ENCODE measurements at places on chromosomes 1 and 21.
A peak's percentile ranks its signal among the peaks of the same experiment; 100 is the strongest.

DNA sequence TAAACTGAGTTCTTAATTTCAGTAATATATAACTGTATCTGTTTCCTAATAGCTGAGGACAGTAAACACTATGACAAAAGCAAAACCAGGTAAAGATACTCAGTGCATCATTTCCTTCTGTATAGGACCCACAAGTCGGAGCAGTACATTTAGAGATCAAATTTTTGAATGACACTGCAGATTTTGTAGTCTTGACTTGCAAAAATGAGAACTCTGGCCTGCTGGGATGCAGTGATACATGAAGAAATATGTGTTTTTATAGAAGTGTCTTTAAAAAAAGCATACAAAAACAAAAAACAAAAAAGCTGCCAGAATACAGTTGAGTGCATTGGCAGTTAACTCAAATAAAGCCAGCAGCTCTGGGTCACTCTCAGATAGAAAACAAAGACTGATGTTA, 19.0 kb downstream of the GART start:
- no peak for DNase-seq

- no peak for DNase-seq
Measured at GRCh38 chr1:12327566-12327965, 97.7 kb downstream of the VPS13D start.

GRCh38 chr1:94859174-94859573, 39.0 kb downstream of the SLC44A3 start:
- DNase-seq: no peak

DNA sequence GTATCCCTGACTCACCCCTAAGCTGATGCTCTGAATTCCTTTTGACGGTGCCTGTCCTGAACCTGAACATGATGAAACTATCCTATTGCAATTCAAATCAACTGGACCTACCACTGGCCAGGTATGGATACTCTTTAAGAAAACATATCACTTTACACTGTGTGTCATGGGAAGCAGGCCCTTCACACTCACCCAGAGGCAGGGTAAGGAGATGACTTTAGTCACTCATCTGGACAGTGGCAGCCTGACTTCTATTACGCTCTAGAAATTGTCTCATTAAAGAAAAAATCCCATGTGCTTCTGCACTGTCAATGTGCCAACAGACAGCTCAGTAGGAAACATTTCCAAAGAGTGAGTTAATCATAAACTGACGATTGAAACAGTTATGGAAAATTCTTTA, 94.3 kb downstream of the VAV3 start:
- no peak for DNase-seq

DNA sequence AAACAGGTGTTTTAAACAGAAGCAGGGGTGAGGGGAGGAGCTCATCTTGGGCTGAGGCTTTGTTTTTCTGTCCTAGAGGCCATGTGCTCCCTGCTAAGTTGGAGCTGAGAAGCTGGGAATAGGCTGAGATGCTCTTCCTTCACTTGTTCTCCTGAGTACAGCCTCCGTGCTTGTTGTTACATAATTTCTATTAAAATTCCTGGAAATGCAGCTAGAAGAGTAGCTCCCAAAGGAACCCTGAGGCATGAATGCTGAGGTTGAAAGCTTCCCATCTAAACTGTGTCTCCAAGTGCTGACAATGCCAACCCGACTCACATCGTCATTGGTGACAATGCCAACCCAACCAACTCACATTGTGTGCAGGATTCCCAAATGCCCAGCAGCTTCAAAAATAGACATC, 12.6 kb upstream of the ITPKB start:
- DNase-seq: no peak

DNA sequence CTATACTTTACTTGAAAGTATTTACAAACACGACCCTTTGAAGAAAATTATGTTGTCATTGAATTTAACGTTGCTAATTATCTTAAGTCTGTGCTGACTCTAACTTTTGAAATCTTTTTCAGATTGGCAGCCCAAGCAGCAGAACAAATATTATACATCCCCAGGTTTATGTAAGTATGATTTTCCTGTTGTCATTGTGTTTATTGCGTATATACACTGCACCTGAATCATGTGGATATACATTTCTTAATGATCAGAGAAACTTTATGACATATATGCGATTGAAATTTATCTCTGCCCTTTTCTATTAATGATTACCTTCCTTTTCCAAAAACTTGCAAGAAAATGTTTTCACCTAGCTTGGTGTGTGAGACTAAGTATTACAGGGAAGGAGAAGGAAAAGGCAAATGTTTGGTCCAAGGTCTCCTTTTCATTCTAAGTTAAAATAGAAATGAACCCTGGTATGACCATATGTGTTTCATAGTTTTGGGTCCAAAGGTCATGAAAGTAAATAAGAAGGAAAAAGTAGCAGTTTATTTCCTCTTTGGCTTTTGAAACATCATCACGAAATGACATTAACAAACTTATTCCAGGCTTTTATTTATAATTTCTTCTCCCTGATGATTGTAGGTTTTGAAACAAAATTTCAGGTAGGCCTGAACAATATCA, 116.8 kb downstream of the VPS13D start:
- no peak for DNase-seq

GRCh38 chr1:94535095-94535494, 6.5 kb downstream of the F3 start:
- DNase-seq: no peak

DNA sequence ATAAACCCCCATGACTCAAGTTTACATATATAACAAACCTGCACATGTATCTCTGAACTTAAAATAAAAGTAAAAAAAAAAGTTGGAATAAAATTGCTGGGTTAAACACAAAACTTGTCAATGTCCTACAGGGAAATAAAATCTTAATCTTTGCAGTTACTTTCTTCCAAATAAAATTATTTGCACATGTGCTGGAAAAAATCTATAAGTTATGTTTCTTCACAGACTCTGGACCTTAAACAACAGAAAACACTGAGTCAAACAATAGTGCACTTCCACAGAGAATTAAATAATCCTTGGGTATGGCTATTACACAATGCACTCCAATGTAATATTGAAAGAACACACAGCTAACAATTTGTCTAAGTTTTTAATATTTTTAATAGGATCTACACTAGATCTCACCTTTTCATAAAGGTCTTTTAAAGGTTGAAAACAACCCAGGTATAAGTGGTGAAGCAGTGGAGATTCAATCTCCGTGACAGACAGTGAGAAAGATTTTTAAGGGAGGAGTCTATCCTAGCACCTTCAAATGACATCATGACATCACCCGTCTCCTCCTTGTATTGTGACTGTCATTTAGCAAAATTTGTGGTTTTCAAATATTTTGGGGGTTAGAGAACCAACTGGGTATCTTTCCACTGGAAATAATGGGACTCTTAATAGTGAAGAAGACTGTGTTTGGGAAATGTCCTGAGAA, 25.2 kb upstream of the FGGY start:
- no peak for DNase-seq

GRCh38 chr21:36545776-36546511, 66.0 kb upstream of the CLDN14 start:
- no peak for DNase-seq

GRCh38 chr1:233300326-233300725, 4.8 kb upstream of the PCNX2 start:
- DNase-seq: no peak

GRCh38 chr1:223180731-223181321, 37.8 kb upstream of the TLR5 start:
- no peak for DNase-seq

- no peak for DNase-seq
Measured at GRCh38 chr1:53378061-53378460, 50.2 kb upstream of the LRP8 start.

DNA sequence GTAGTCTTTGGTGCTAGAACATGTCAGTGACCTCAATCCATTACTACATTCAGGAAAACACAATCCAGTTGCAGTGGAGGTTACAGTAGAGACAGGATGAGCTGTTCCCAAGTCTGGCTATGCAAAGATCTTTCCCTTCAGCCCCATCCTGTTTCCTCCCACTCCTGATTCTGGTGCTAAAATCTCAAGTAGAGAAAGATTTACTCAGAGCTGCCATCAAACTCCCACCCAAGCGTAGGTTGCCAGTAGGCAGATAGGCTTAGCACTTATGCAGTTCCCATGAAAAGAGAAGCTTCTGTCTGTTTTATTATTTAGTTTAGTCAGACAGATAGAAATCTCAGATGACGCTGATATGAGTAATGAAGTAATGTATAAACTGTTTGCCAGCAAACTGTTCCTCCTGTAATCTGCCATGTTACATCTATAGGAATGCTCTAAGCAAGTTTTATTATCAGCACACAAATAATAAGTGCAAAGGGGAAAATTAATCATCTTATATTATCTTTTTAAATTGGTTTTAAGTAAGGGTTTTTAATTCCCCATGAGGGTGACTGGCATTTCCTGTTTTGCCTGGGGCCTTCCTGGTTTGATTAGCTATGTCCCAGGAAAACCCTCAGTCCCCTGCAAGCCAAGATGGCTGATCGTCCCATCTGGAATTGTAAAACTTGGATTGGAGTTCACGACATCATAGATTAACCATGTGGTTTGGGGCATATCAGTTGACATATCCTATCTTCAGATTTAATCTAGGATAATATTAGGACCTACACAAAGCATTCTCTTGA, 188.3 kb upstream of the PALMD start:
- no peak for DNase-seq

GRCh38 chr1:53544728-53545515, 85.7 kb downstream of the DMRTB1 start:
- DNase-seq: no peak

DNA sequence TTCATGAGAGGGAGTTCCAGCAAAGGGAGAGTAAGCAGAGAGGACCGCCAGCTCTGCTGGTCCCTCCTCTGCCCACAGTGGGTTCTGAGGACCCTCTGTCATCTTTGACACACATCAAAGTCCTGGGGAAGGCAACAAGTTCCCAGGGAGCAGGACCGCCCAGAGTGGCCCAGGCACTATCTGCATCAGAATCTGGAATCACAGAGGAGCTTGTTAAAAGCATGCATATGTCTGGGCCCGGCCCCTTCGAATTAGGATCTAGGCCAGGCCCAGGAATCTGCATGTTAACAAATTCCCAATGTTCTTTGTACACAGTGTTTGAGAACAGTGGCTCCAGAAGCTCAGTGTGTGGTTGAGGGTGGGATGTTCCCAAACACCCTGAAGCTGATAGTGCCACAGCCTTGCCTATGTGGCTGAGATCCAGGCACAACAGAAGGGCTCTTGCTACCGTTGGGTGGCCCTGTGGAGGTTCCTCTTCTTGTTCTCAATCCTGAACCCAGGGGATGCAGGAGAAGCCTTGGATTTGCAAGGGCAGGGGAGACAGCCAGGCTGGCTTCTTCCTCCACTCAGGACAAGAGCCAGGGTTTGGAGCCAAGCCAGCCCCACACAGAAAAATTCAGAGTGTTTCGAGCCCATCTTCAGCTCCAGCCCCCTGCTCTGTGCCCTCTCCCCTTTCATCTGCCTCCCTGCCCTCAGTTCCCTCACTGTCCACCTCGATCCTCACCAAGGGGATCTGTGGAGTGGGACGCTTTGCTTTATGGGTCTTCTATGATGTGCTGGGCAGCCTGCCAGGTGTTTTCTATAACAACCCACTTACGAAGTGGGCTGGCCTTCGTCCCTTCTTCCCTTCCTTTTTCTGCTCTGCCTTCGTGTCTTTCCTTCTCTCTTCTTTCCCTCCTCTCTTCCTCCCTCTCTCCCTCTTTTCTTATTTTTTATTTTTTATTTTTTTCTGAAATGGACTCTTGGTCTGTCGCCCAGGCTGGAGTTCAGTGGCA, 129.0 kb upstream of the TMPRSS2 start:
- DNase-seq: peak; percentile 17

GRCh38 chr1:230899841-230900251, 31.5 kb upstream of the C1orf198 start:
- DNase-seq: no peak

DNA sequence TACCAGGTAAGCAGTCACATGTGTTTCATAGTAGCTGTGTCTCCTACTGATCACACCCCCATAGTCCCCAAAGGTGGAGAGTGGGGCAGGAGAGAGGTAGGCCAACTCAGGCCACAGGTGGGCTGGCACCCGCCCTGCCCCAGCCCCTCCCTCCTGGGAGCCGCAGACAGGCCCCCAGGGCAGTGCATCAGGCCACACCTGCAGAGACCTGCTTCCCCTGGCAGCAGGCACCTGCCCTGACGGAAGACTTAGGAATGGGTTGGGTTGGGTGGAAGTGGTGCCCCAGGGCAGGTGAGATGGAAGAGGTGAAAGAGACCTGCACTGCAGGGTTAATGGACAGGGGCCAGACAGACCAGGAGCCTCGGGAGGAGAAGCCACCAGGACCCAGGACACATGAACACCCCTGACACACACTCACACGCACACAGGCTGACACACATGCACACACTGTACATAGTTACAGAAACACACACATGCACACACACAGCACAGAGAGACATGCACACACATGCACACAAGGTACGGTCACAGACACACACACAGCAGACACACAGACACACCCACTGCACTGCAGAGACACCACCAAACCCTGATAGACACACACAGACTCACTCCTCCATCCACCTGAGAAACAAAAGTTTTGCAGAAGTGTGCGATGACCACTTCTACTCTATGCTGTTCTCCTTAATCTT, 1.7 kb upstream of the COL18A1 start:
- DNase-seq: no peak

DNA sequence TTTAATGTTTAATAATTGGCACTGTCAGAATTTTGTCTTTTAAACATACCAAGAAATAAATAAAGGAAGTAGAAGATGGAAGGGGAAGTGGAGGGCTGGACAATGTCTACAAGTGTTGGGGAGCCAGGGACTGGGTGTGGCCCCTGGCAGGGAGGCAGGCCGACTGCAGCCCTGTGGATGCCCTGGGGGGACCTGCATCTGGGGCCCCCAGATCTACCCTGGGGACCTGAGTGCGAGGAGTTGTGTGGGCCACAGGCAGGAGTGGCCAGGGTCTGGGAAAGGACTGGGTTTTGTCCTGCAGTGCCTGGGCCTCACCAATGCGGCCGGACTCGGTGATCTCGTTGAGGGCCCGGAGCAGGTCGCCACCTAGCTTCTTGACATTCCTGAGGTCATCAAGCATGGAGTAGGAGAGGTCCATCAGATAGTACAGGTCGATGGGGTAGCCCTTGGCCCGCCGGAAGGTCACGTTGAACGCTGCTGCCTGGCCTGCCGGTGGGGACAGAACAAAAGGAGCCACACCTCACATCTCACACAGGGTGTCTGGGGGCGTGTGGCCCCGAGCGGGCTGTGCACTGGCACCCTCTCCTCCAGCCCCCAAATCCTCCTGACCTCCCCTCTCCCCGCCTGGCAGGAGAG, 17.5 kb downstream of the ITGB2 start:
- no peak for DNase-seq

GRCh38 chr1:40153073-40153770, 8.0 kb upstream of the RLF start:
- peak; percentile 100 for DNase-seq
